ENCODE measurements at places on chromosomes 3 and 15.

DNA sequence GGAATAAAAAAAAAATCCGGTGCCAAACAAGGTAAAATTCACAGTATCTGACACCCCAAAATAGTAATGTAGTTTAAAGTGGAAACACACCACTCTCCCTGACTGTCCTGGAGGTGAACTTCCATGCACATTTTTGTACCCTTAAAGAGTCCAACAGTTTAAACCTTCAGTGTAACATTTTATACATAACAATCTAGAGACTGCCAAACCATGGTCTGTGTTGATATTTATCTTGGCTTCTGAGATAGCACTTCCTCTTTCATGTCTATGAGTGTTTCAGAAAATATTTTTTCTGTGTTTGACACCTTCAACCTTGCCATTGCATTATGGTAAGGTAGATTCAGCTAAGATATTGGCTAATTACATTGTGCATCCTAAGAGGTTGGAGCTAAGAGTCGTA is 13.9 kb downstream of the TMEM45A start:
- no peak for DNase-seq

GRCh38 chr3:129013491-129013891 is 12.4 kb downstream of the EFCC1 start:
- DNase-seq: no peak

DNA sequence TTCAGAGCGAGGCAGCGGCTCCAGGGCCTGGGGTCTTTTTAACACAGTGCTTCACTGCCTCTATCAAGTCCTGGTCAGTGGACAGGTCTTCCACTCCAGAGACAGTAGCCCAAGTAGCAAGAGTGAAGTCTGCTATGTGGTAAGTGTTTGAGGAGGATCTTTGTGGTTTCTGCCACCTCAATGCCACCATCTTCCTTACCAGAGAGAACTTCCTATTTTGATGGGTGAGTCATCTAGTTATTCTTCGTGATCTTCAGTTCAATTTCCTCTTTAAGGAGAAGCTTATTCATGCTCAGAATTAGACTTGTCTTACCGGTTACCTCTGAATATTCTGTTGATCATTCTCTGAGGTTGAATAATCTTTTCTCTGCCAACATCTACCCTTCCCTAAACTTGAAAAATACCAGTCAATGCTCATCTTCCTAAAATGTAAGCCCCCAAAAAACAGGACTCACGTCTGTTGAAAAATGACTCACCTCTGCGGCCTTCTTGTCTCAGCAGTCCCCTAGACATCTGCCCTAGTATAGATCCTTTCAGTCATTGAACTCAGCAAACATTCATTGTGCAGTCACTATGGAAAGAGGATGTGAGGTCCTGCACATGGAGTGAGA is 32.2 kb upstream of the BCL6 start:
- DNase-seq: no peak

DNA sequence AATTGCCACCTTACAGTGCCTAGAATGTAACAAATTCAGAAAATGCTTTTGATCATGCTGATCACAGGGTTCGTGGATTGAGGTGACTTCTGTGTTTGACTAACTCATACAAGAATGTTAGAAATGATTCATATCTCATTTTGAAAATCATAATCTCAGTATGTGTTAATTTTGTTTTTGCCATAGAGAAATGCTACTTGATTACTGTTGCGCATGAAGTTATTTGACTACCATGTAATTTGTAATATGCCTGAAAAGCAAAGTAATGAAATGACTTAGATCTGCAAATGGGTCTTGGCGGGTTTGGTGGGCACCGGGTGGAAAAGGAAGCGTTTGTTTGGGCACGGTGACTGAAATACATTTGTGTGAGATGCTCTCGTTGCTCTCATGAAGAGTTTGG is 173.6 kb upstream of the BHLHE40 start:
- DNase-seq: no peak

DNA sequence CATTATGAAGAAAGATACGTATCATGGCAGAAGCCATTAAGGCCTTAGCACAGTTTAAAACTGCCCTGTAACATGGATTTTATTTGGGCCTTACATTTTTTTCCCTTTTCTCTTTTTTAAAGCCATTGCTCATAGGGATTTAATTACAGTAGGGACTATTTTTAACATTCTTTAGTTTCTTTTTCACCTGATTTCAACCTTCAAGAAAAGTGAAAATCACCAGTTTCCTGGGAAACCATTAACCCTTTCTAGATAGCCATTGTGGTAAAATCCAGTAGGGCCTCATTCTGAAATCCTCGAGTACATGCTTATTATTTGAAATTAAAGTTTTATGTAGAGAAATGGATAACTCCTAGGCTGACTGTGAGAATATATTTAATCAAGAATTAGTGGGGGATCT is 3.1 kb downstream of the SPRED1 start:
- DNase-seq: no peak

DNA sequence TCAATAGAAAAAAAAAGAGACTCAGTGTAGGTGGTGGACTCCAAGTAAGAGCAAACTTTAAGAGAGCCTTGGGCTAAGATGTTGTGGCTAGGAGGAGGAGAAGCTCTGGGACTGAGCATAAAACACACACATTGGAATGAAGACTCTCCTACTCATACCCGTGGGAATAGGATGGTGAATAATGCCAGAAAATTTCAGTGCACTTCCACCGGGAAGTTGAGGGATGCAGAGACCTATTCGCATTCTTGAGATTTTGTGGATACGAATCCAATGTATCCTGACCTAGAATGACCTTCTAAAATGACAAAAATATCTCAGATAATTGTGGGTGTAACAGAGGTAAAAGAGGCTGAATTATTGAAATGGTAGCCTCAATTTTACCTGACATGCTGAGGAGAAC is 388.7 kb upstream of the SGO1 start:
- DNase-seq: no peak

- DNase-seq: no peak
Observed at GRCh38 chr3:77524946-77525682, 485.2 kb downstream of the ROBO2 start.

DNA sequence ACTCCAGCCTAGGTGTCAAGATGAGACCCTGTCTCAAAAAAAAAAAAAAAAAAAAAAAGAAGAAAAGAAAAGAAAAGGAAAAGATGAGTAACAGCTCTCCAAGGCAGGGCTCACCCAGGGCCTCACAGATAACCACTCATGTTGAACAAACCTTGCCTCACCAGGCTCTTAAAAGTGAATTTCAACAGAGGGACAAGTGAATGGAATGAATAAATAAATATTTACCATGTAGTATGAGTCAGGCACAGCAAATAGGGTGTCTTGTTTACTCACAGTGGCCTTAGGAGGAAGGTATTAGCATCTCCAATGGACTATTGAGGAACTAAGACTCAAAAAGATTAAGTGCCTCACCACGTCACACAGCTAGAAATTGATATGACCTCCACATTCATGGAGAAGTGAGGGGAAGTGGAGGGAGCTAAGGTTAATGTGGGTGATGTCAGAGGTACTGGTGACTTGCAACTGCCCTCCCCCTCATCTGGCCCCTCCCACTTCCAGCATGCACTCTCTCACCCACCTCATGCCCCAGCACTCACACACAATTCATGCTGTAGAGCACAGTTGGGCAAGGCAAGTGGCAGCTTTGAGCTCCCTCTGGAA is 255.5 kb downstream of the UACA start:
- no peak for DNase-seq
